ENCODE measurements at places on chromosomes 12 and 14.

GRCh38 chr12:46578190-46578982 lies 205.8 kb upstream of the SLC38A2 start:
- DNase-seq: no peak

DNA sequence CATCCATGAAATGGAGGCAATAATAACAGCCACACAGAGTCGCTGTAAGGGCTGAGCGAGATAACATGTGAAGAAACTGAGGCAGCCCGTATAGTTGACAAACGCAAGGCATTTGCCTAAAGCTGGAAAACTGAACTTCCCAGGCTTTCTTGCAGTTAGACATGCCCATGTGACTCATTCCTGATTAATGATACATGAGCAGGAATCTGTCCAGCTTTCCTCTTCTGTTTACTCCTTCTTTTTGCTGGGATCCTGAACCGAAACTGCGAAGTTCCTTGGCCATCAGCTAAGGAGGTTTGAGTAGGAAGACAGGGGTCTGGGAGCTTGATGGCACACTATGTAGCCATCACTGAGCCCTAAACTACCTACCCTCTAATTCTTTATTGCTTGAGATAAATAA lies 52.2 kb downstream of the ST8SIA1 start:
- DNase-seq: no peak

DNA sequence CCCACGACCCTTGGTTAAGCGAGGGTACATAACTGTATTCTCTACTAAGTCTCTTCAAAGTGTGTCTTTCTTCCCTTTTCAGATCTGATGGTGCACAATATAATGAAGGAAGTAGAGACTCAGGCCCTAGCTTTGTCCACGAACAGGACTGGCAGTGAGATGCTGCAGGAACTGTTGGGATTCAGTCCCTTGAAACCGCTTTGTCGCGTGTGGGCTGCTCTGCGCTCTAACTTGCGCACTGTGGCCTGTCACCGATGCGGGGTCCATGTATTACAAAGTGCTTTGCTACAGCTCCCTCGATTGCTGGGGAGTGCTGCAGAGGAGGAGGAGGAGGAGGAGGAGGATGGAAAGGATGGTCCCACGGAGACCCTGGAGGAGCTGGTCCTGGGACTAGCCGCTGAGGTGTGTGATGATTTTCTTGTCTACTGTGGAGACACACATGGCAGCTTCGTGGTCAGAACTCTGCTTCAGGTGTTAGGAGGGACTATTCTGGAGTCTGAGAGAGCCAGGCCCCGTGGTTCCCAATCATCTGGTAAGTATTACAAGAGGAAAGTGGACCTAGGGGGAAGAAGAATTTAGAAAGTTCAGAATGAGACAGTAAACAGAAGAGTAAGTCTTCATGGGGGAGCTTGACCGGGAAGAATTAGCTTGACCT lies 803 bp downstream of the NOP9 start:
- DNase-seq: no peak

DNA sequence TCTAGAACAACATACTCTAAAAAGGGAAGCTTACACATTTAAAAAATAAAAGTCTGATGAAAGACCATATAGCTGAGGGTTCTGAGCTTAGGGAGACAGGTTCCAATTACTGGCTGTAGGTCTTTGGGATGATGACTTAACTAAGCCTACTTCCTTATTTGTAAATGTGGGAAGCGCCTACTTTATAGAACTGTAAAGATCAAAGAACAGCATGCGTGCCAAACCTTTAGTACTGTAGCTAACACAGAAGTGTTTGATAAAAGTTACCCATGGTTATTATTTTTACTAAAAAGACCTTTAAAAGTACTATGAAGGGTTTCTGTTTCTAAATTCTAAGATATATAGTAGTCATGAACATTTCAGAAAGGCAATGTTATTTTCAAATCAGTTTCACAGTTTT lies 35.7 kb downstream of the STK38L start:
- no peak for DNase-seq

GRCh38 chr12:112159146-112159541 lies 33.8 kb downstream of the TRAFD1 start:
- no peak for DNase-seq

- DNase-seq: no peak
Observed at GRCh38 chr14:75329369-75329768, 50.7 kb downstream of the FOS start.

DNA sequence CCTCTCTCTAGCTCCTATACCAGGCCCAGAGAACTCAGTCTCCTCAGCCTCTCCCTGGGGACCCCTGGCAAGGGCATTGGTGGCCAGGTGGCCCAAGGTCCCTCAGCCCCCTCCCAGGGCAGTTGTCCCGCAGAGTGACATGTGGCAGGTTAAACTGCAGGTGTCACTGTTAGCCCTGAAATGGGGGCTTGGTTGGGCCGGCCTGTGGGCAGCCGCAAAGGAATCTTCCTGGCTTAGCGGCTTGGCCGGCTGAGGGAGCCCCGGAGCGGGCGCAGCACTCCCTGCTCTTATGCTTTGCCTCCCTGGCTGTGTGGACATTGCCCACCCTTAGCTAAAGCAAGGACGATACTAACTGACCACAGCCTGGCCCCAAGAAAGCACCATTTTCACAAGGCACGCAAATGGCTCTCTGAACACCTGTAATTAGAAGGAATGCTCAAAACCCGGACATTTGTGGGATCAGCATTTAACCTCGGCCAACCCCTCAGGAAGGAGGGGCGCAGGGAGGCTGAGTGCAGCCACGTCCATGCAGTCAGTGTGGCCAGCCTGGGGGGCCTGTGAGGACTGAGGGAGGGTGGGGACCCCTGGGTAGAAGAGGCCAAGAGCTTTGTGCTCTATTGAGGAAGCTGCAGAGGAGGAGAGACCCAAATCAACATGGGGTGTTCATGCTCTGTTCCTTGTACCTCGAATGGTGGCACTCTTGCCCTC lies 82.2 kb downstream of the PAPOLA start:
- DNase-seq: no peak

DNA sequence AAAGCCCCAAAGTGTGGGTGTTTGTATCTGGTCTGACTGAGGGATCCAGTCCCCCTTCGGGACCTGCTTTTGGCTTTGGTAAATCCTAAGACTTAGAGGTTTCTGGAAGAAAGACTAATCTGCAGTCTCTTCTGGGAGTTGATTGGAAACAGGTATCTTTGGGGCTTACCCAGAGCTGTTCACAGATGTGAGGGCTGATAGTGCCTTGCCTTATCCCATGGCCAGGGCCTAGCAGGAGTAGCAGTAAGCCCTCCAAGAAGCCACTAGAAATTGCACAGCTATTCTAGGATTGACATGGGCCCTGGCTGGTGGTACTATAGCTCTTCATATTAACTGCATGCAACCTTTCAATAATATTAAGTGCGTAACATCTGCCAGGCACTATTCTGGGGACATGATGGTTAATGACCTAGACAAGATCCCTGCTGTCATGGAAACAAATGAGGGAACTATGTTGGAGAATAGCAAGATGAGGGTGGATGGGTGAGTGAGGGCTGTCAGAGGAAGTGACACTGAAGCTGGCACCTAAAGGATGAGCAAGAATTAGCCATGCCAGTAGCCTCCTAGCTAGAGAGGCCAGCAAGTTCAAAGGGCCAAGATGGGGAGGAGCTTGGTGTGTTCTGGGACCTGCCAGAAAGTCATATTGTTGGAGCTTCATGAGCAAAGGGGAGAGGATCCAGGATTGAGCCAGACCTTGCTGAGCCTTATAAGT lies 71.7 kb downstream of the CRADD start:
- DNase-seq: no peak

GRCh38 chr14:100534528-100535286 lies 52.5 kb downstream of the BEGAIN start:
- no peak for DNase-seq

- no peak for DNase-seq
Observed at GRCh38 chr12:102302553-102302952, 104.9 kb upstream of the PMCH start.

DNA sequence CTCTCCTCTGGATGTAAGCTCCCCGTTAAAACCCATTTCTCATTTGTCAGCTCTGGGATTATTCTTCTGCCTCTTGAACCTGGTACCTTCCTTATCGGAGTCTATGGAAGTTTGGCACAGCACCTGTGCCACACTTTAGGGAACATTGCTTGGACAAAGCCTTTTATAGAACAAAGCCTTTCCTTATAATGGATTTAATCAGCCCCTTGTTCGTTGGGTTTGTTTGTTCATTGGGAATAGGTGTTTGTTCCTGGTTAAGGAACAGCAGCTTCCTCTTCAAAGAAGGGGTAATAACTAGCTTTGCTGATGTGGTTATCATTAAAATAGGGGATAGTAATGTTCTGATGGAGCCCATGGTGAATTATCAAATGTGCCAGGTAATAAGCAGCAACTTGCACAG lies 70.4 kb downstream of the NRXN3 start:
- no peak for DNase-seq

- DNase-seq: no peak
Observed at GRCh38 chr12:85621041-85621440, 215.2 kb downstream of the RASSF9 start.

DNA sequence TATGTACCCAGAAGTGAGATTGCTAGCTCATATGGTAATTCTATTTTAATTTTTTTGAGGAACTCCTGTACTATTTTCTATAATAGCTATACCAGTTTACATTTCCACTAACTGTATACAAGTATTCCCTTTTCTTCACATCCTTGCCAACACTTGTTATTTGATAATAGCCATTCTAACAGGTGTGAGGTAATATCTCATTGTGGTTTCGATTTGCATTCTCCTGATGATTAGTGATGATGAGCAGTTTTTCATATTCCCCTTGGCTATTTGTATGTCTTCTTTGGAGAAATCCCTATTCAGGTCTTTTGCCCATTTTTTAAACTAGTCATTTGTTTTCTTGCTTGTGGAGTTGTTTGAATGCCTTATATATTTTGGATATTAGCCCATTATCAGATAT lies 121.3 kb downstream of the BBS10 start:
- no peak for DNase-seq

- DNase-seq: no peak
Observed at GRCh38 chr12:86228656-86229055, 27.5 kb downstream of the MGAT4C start.

DNA sequence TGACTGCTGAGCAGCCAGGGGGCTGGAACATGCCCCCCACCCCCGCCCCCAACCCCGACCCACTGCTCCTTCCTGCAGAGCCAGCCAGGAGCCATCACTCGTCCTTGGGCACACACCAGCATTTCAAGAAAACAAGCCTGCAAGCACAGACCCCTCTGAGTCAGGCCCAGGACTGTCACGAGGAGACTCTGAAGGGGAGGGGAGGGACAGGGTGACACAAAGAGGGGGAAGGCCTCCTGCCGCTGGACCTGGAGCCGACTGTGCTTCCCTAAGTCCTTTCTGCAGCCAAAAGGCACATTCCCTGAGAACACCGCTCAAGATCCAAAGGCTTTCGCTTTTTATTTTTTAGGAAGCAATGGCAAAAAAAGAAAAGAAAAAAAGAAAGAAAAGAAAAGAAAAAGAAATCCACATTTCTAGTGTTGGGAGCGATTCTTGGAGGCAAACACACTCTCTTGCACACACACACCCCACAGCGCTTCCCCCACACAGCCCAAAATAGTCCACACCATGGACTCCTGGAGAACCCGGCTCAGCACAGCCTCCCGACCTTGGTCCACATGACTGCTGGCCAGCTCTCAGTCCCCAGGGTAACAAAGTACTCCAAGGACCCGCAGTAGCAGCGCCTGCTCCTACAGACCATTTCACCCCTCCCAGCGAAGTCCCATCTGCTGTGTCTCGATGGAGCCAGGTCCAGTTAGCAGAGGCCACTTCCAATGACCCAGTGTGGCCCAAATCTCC lies 101.7 kb downstream of the DPF3 start:
- DNase-seq: no peak

GRCh38 chr12:64085996-64086395 lies 136.1 kb downstream of the KICS2 start:
- no peak for DNase-seq

DNA sequence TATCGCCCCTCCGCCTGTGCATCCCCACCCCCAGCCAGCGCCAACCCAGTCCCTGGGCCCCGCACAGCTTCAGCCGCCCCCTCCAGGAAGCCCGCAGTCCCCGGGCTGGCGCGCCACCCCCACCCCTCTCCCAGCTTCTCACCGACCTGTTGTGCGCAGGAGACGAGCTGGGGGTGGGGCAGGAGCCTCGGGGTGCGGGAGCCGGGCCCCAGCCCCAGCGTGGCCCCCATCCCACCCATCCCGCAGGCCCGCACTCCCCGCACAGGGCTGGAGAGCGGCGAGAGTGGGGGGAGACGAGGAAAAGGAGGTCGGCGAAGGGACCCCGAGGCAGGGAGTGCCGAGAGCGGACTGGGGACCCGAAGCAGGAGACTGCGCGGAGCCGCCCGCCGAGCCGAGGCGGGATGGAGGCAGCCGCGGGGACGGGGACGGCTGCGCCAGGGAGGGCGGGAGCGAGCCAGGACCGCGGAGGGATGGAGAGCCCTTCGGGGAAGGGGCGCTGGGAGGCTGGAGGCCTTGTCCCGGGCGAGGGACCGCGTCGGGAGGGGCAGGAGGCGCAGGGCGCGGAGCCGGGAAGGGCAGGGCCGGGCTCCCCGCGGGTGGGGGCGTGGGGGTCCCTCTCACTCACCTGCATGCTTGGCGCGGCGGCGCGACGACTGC lies 498 bp downstream of the PIANP start:
- no peak for DNase-seq

DNA sequence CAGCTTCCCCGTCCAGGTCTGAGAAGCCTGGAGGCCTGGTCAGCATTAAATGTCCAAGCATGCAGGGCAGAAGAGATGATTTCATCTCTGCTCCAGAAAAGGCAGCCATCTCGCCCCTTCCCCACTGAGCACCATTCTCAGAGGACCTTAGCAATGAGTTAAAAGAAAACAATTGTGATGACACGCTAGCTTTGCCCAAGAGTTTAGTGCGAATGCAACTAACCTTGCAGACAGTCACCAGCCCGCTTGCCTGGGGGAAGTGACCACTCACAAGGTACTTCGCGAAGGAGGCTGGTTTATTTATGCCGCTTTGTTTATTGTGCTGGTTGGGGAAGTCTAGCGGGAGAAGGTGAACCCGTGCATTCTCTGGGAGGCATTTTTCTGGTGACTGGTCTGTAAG lies 170.7 kb downstream of the RBM19 start:
- DNase-seq: no peak

GRCh38 chr12:14964406-14964805 lies 3.0 kb upstream of the ARHGDIB start:
- DNase-seq: no peak

- no peak for DNase-seq
Observed at GRCh38 chr12:4567073-4567881, 5.3 kb downstream of the DYRK4 start.

DNA sequence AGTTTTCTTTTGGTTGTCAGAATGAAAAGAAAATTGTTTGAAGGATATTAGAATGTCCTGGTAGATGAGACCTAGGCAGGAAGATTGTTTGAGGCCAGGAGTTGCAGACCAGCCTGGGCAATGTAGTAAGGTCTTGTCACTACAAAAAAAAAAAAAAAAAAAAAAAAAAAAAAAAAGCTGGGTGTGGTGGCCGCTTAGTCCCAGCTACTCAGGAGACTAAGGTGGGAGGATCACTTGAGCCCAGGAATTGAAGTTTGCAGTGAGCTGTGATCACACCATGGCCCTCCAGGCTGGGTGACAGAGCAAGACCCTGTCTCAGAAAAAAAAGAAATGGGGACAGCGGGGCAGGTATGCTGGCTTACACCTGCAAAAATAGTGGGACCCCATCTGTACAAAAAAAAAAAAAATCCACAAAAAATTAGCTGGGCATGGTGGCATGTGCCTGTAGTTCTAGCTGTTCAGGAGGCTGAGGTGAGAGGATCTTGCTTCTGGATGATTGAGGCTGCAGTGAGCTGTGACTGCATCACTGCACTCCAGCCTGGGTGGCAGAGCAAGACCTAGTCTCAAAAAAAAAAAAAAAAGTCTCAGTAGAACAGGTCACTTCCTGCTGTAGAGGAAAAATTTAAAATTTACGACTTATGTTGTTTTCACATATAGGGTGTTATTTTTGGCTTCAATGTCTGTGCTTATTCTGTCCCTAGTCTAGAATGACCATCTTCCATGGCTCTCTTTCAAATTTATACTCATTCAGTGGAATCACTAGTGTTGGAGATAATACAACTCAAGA lies 70.7 kb downstream of the PPHLN1 start:
- DNase-seq: no peak
